Stimulated activated CD8-positive, alpha-beta memory T cell treated with anti-CD3 and anti-CD28 coated beads, Interleukin-4, amount 100 ng/mL, for 4 hours (primary cell): ENCODE measurements at places on chromosomes 2 and 18.

GRCh38 chr2:15897431-15898098 is 42.8 kb upstream of the MYCN start:
- no peak for DNase-seq

DNA sequence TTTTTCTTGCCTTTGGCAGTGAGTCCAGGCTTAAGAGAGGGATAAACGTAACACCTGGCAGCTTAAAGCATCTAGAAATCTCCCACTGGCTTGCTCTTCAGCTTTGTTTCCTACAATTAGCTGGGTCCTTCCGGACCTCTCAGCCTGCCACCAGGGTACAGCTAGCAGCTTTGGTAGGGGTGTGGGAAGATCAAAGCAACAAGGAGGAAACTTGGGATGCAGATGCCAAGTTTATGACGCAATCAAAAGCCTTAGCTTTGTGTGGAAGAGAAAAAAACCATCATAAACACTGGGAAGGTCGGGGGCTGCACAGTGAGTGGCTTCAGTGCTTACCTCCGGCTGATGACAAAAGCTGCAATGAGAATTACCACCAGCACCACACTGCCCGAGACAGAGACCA is 116.9 kb downstream of the EPHA4 start:
- DNase-seq = no peak

DNA sequence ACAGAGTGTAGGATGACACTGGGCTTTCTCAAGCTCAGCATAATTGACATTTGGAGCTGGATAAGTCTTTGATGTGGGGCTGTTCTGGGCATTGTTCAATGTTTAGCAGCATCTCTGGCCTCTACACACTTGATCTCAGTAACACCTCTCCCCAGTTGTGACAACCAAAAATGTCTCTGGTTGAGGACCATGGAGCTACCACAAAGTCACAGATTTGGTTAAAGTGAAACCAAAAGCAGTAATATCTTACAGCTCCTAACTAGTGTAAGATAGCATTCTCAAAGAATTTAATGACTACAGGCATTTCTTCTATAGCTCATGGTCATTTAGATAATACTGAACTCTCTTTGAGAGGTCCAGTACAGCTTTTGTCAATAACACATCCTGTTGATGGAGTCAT is 23.4 kb upstream of the PAX3 start:
- no peak for DNase-seq

GRCh38 chr2:215845839-215846586 is 167.3 kb downstream of the MREG start:
- no peak for DNase-seq

- no peak for DNase-seq
These were observed 338.8 kb upstream of the ID2 start for GRCh38 chr2:8343031-8343430.

GRCh38 chr2:37898448-37898847 is 26.6 kb upstream of the RMDN2 start:
- DNase-seq = no peak

DNA sequence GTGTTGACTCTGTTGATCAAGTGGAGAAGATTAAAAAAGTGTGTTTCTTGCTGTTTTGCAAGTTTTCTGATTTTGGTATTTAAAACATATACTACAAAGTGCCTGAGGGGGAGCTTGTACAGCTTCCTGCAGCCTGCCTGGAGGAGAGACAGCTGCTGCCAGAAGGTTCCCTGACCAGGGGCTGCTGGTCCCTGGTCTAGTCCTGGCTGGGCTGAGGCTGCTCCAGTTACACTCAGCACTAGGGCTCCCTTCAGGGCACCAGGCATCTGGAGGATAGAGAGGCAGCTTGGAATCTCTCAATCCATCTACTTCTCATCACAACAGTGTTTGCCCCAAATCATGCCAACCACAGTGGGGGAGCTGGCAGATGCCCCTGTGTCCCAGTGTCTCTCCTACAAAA is 4.8 kb downstream of the MC2R start:
- DNase-seq = no peak

DNA sequence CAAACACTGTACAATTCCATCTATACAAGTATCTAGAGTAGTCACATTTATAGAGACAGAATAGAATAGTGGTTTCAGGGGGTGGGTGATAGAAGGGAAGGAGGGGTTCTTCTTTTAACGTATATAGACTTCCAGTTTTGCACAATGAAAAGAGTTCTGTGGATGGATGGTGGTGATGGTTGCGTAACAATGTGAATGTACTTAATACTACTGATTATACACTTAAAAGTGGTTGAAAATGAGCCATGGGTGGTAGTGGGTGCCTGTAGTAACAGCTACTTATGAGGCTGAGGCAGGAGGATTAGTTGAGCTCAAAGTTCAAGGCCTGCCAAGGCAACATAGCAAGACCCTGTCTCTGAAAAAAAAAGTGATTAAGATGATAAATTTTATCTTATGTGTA is 85.8 kb downstream of the SETBP1 start:
- no peak for DNase-seq

DNA sequence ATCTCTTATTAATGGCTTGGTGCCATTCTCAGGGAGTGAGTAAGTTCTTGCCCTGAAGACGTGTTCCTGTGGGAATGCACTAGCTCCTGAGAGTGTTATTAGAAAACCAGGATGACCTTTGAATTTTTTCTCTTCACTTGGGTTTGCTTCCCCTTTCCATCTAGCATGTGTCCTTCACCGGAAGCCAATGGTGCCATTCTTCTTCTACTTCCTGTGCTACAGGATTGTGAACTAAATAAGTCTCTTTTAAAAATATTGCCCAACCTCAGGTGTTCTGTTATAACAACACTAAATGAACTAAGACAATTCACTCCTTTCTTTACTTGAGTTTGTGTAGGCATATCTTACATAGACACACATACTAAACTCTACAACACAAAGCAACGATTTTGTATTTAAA is 447.0 kb downstream of the SOX11 start:
- DNase-seq = no peak

GRCh38 chr18:63603772-63604171 is 16.6 kb downstream of the SERPINB13 start:
- DNase-seq = no peak

DNA sequence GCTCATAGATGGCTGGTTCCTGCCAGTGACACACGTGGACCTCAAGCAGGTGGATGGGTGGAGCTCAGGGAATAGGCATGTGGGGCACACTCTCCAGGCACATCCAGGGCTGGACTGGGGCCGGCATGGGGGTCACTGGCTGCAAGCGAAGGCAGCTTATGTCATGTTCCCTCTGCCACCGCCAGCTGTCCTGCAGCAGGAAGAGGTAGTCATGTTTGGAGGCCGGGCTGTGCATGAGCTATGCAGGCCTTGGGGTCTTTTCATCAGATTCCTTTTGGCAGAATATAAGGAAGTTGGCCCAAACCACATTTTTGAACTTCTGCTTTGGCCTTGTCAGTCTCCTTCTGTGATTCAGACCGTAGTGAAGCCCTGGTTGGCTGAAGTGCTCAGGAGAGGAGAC is 61.5 kb downstream of the AGAP1 start:
- no peak for DNase-seq

GRCh38 chr2:27501042-27501441 is 4.4 kb downstream of the GCKR start:
- no peak for DNase-seq

GRCh38 chr2:38734299-38735058 is 16.7 kb downstream of the SRSF7 start:
- no peak for DNase-seq
